HL-60 (cell line): ENCODE measurements at places on chromosomes 3 and 15.

DNA sequence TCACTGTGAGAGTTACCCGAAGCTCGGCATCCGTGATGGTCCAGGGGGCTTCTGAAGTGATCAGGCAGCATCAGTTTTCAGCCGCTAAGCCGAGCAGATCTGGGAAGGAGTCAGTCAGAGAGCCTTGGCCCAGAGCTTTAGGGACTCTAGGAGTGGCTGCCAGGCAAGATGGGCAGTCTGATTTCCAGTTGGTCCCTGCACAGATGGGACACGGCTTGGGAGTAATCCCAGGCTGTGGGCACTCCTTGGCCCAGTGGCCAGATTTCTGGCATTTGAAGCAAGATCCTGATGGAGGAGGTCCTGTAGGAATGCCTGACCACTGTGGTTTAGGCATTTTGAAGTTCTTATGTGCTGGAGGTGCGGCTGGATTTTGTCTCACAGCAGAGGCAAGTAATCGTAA is 10.5 kb upstream of the IP6K2 start:
- no peak for DNase-seq

- DNase-seq, result no peak
Observed at GRCh38 chr3:165256554-165257065, 60.4 kb upstream of the SLITRK3 start.

DNA sequence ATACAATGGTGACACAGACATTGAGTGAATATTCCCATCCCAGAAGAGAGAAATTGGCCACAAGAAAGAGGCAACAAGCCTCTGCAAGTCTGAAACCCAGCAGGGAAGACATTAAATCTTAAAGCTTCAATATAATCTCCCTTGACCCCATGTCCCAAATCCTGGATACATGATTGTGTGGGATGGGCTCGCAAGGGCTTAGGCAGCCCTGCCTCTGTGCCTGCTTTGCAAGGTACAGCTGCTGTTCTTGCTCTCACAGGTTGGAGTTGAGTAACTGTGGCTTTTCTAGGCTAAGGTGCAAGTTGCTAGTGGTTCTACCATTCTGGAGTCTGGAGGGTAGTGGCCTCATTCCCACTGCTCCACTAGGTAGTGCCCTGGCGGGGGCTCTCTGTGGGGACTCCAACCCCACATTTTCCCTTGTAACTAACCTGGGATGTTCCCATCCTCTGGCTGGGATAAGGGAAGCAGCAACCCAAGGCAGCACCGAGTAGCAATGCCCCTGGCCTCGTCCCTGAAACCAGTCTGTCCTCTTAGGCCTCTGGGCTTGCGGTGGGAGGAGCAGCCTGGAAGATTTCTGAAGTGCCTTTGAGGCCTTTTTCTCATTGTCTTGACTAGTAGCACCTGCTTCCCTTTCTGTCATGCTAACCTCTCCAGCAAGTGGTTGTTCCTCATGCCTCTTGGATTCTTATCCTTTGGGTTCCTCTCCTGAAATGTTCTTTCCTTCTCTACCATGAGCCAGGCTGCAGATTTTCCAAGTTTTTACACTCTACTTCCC is 90.0 kb downstream of the FAM174B start:
- DNase-seq, result no peak

DNA sequence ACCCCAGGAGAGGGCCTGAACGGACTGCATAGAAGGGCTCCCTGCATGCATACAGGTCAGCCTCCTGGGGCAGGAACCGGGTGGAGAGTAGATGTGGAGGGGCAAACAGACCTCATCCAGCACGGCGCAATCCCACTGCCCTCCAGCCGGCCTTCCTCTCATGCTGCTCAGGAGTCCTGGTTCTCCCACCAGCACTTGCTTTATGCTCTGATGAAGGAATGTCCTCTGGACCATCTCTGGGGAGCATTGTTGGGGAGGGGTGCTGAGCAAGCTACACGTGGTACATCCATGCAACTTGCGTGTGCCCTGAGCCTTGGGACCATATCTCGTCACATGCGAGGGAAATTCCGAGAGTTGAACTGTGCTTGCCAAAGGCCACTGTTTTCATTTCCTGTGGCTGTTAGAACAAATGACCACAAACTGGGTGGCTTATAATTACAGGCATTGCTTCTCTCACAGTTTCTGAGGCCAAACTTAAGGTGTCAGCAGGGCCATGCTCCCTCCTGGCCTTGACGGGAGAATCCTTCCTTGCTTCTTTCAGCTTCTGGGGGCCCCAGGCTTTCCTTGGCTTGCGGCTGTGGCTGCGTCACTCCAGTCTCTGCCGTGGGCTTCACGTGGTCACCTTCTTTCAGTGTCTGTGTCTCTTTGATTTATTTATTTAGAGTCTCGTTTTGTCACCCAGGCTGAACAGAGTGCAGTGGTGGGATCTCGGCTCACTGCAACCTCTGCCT is 12.2 kb downstream of the SELENOS start:
- no peak for DNase-seq

DNA sequence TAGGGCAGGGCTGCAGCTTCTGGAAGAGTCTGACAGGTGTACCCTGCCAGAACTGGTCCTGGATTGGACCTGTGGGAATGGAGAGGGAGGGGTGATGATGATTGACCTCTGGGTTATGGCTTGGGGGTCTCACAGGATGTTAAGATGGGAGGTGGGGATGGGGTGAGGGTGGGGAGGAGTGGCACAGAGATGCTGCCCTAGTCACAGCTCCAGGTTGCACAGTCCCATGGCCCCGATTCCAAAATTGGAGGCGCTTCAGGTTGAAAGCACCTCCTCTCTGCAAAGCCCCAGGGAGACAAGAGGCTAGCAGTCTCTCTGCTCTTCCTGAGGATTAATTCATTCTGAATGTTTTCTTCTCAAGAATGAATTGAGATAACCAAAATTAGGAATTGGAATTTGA is 101.4 kb downstream of the FAM43A start:
- DNase-seq, result no peak

- DNase-seq, result no peak
Observed at GRCh38 chr15:23503576-23503975, 56.5 kb upstream of the GOLGA6L2 start.

- DNase-seq, result no peak
Observed at GRCh38 chr15:70033529-70034140, 64.1 kb downstream of the TLE3 start.

DNA sequence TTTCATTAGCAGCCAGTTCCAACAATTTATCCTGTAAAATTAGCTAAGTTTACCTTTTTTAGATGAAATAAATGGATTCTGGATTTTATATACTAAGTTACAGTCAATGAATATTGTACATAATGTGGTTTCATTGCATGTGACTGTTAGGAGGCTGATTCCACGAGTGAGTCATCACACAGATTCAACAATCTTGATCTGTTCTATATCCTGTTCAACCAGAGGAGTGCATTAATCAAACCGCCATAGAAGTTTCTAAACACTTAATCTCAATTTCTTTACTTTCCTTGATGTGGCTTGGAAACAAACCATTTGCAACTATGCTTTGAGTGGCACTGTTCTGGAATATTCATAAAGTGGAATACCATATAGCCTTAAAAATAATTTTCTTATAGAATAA is 15.3 kb downstream of the DNAJC13 start:
- no peak for DNase-seq

- no peak for DNase-seq
Observed at GRCh38 chr3:134663721-134664456, 13.1 kb upstream of the KY start.

- no peak for DNase-seq
Observed at GRCh38 chr3:114775395-114775794, 371.7 kb downstream of the ZBTB20 start.

DNA sequence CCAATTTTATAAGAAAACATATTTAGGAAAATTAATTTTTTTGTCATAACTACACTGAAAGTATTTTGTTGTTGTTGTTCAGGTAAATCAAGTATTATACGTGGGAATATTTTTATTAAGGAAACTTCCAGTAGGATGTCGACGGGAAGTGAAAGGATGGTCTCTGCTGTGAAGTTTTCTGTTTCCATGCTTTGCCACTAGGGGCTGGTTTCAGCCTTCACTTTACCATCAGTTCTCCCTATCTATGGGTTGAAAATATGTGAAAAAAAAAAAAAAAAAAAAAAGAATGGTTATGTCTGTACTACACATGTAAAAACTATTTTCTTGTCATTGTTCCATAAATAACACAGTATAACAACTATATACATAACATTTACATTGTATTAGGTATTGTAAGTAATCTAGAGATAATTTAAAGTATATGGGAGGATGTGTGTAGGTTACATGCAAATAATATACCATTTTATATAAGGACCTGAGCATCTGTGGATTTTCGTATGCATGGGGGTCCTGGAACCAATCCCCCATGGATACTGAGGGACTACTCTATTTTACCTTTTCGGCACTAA is 136.7 kb downstream of the SMAD6 start:
- no peak for DNase-seq
